ENCODE measurements at places on chromosomes 6 and 20.
A peak's percentile ranks its signal among the peaks of the same experiment; 100 is the strongest.

DNA sequence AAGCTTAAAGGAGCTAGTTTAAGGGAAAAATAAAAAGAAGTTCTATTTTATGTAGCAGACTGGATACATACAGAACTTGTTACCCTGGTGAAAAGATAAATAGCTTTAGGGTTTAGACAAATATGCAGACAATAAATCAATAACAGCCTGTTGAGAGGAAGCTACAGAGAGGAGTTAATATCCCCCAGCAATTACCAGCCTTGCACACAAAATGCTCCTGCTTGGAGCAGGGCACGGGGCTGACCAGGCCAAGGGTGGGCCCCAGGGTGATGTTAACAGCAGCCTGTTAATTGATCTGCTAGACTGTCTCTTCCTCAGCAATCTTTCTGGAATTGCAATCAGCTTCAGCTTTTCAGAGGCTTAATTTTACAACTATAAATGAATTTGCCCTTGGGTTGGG, 125.1 kb upstream of the SOX4 start:
- no peak for DNase-seq

DNA sequence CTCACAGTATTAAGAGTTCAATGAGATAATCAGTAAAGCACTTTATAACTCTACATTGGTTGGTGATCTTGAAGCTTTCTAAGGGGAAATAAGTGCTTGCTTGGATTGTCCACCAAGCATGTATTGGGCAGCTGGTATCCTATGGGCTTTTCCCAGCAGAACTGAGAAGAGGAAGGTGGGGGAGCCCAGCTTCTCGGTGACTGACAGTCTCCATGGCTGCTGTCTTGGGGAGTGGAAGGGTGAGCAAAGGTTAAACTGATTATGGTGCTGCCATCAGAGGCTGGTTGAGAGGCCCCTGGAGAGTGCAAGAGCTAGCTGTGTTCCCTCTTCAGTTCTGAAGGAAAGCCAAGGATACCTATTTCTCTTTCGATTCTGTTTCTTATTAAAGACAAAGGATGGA, 35.5 kb upstream of the ADTRP start:
- DNase-seq: no peak

GRCh38 chr6:122428781-122429180, 29.3 kb downstream of the HSF2 start:
- no peak for DNase-seq

- no peak for DNase-seq
Observed at GRCh38 chr6:37583261-37583660, 83.6 kb upstream of the CCDC167 start.

DNA sequence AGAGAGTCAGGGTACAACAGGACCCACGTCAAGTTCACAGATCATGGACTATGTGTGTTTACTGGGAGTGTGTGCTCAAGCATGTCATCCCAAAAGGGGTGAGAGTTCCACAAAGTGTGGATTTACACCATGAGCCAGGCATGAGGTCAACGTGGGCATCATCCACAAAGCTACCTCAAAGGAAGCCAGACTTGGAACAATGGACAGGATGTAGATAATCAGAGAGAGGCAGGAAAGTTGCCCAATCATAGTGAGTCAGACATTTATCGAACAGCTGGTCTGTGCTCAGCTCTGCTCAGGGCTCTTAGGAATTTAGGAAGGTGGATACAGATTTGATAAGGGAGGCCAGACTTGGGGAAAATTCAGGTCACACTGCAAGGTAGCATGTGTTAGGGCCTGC, 317.2 kb upstream of the CDYL start:
- peak; percentile 46 for DNase-seq

DNA sequence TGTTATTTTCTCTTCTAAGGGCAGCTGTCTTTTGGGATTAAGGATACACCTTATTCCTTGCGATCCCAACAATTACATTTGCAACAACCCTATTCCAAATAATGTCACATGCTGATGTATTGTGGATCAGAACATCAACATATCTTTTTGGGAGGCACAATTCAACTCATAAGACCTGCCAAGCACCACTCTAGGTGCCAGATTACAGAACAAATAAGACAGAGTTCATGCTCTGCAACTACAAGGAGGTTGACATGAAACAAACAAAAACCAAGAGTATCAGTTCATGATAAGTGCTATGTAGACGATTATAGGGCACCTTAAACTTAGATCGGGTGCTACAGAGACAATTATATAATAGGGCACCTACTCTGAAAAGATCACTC, 203.2 kb upstream of the SGK1 start:
- no peak for DNase-seq

- DNase-seq: peak; percentile 81
Observed at GRCh38 chr20:62368392-62368975, 1.4 kb upstream of the LAMA5 start.

GRCh38 chr6:15893556-15894253, 230.9 kb upstream of the DTNBP1 start:
- DNase-seq: no peak

- DNase-seq: no peak
Observed at GRCh38 chr6:135796643-135797305, 54.7 kb upstream of the PDE7B start.

Measured in 8988T (cell line).